Stimulated activated CD8-positive, alpha-beta memory T cell treated with anti-CD3 and anti-CD28 coated beads, Interleukin-4, amount 100 ng/mL, for 48 hours (primary cell): ENCODE measurements at places on chromosomes 3 and 15.

DNA sequence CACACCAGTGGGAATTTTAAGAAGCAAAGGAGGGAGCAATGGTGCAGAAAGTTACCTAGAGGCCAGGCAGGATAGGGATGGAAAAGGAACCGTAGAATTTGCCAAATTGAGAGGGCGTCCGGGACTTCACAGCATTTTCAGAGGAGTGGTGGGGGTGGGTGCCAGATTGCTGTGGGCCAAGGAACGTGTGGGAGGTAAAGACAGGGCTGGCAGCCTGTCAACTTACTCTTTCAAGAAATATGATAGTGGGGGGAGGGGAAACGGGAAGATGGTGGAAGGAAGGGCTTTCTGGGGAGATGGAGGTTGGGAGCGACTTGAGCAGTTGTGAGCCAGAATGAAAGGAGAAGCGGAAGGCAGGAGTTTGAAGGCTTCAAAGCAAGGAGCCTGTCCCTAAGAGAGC is 1.4 kb upstream of the SLC6A11 start:
- DNase-seq, result no peak

- DNase-seq, result no peak
These were observed 33.1 kb downstream of the BHLHE40 start for GRCh38 chr3:5012367-5012766.

DNA sequence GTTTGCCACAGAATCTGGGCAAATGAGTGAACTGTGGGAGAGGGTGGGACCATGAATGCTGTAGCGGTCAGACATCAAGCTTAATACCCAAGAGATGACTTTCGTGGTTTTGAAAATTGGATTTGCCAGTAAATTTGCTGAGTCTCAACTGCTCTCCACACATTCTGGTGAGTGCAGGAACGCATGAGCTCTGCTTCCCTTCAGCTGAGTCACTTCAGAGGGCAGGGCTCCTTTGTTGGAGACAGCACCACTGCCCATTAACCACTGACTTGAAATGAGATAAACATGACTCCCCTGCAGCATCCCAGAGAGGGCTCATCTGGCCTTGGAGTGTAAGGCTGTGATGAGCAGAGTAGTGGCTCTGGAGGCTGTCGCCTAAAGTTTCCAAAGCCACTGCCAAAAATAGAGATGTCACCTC is 22.6 kb downstream of the RARRES1 start:
- no peak for DNase-seq

DNA sequence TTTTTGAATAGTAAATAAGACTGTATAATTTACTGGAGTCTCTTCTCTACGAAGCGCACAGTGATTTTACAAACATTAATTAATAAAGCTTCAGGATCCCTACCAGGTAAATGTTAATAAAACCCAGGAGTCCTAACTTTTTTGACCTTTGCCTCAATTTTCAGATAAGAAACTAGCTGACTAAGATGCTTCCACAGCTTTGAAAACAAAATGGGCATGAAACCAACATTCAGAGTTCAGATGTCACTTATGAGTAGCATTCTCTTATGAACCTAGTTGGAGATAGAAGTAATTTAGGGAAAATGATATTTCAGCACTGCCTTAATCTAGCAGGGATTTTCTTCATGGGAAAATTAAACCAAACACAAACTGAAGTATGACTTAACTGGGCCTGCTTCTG is 13.0 kb upstream of the FHIT start:
- DNase-seq, result no peak

DNA sequence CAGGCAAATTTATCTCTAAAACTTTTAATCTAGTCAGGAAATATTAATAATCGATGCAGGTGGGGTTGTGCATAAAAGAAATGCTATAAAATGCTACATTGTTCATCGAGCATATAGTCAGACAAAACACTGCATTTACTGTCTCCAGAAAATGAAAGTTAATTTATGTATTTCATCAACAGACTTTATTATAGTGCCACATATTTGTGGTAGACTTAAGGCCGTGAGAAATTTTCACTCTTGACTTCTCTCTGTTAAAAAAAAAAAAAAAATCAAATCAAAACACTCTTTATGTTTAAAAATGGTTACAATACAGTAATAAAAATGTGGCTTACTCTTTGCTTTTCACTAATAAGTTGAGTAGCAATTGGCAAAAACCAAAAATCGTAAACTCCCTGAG is 67.4 kb downstream of the RBMS3 start:
- DNase-seq, result no peak
